ENCODE measurements at places on chromosomes 12 and 14.

GRCh38 chr14:30078811-30079402, 151.3 kb upstream of the PRKD1 start:
- no peak for DNase-seq

GRCh38 chr12:68970306-68970705, 37.3 kb upstream of the CPM start:
- no peak for DNase-seq

DNA sequence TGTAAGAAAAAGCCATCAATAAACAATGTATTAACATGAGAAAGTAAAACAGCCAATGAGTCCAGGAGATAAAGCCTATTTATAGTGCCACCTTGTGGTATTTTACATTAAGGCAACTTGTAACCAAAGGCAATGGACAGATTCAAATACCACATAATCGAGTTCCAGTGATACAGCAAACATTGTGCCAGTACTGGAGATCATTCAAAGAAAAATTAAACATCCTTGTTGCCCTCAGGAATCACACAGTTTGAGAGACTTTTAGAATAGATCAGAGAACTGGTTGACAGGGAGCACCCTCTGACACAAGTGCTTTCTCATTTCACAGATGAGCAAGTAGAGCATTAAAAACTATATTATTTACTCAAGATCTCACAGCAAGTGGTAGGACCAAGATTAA, 98.1 kb downstream of the DDHD1 start:
- DNase-seq = peak; percentile 52

DNA sequence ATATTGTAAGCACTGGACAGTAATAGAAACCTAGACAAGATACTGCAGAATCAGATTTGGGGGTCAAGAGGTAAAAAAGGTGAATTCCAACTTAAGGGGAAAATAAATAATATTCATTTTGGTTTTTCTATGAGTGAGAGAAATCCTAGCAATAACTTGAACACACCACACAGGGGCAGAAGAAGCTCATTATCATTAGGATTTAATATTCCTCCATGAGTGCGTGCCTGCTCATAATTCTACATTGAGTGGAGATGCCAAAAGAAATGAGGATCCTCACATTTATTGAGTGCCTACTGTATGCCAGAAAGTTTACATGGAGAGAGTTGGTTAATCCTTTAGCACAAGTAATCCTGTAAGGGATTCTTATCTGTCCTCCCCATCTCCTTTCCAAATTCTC, 40.5 kb upstream of the C14orf132 start:
- peak; percentile 37 for DNase-seq

DNA sequence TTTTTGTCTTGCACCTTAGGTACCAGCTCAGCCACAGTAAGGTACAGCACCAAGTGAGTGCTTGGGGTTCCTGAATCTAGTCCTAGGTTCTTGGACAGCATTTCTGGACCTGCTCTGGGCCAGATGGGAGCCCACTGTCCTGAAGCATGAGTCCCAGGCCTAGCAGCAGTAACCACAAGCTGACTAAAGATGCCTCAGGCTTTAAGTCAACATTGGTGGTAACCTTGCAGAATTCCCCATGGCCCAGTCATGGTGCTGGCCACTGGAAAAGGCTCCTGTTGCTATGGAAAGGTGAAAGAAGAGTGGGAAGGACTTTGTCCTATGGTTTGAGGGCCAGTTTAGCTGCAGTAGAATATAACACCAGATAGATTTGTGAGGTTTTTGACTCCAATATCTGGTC, 86.9 kb upstream of the CLEC14A start:
- peak; percentile 5 for DNase-seq

DNA sequence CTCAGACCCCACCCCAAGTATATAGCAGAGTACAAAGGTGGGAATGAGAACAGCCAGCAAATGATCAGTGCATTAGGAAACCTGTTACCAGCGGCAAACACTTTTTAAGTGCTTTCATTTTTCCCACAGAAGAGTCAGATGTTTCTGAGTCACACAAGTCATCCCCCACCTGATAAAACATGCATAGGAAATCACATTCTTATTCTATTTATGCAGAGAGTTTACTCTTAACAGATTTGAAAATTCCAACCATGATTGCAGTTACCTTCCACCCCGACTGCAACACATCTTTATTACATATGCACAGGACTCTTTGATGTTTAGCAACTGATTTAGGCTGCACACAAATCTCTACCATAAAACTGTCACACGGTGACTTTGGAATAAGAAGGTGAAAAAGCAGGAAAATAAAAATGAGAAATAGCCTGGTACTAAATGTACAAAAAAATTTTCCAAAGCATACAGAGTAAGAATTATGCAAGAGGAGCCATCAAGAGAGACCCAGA, 236.4 kb downstream of the PAWR start:
- peak; percentile 16 for DNase-seq

- DNase-seq = no peak
Measured at GRCh38 chr14:21092273-21093011, 6.0 kb downstream of the ZNF219 start.

- DNase-seq = no peak
Measured at GRCh38 chr14:74835645-74836250, 40.2 kb downstream of the PROX2 start.

- no peak for DNase-seq
Measured at GRCh38 chr12:105015543-105015942, 29.4 kb downstream of the NOPCHAP1 start.

DNA sequence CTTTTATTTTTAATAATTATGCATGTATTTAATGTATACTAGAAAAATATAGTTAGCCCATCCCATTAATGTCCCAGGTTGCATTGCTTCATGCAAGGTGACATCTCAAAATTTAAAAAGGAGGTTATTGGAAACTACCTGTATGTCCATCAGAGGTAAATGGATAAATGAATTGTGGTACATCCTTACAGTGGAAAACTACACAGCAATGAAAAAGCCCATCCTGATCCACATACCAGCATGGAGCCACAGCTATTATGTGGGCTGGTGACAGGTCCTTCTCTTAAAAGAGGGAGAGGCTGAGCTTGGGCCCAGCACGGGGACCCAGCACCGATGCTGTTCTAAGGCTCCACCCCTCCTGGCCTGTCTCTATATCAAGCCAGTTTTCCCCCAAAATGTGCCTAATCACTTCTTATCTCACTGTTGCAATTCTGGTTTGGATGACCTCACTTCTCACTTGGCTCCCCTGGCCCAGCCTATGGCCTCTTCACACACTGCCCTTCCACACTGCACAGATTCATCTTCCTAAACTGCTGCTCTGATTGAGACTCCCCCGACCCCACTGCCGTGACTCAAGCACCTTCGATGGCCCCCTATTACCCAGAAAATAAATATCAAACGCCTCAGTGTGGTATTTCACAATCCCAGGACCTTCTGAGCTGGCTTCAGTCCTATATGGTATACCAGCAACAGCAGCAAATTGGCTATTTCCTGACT, 97.1 kb upstream of the NCOR2 start:
- DNase-seq = no peak

DNA sequence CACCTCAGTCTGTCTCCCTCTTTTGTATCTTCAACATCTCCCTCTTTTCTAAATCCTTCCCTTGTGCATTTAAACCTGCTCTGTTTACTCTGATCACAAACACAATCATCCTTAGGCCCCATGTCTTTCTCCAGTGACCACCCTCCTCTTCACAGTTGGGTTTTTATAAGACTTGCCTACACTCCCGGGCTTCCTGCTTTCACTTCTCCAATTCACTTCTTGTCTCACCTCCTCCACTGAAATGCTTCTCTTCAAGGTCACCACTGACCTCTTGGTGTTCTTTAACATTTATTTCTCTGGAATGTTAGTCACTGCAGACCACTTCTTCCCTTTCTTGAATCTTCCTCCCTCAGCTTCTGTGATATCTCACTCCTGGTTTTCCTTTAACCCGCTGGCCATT, 8.7 kb upstream of the SMCO2 start:
- DNase-seq = no peak

GRCh38 chr14:39673270-39673711, 241.1 kb upstream of the FBXO33 start:
- no peak for DNase-seq

DNA sequence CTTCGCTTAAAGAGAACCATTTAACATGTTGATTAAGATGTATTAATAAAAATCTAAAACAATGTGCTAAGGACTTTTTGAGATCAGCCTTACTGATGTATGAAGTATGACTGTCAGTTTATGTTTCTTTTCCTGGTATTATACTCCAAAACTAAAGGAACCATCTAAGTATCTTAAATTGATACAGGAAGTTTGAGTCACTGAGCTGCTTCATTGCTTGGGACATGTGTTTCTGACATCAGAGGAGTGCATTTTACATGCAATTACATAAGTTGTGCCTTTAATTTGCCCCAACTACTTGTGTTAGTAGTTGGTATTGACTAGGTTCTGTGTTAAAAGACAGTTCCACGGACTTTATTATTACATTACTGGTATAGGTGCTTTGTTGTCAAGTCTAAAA, 50.9 kb downstream of the PROX2 start:
- no peak for DNase-seq

- DNase-seq = no peak
Measured at GRCh38 chr12:19547271-19547671, 108.0 kb downstream of the AEBP2 start.

- peak; percentile 85 for DNase-seq
Measured at GRCh38 chr12:116434155-116435011, 124.8 kb upstream of the MAP1LC3B2 start.

- peak; percentile 12 for DNase-seq
Measured at GRCh38 chr12:70719672-70720420, 82.6 kb upstream of the PTPRB start.

DNA sequence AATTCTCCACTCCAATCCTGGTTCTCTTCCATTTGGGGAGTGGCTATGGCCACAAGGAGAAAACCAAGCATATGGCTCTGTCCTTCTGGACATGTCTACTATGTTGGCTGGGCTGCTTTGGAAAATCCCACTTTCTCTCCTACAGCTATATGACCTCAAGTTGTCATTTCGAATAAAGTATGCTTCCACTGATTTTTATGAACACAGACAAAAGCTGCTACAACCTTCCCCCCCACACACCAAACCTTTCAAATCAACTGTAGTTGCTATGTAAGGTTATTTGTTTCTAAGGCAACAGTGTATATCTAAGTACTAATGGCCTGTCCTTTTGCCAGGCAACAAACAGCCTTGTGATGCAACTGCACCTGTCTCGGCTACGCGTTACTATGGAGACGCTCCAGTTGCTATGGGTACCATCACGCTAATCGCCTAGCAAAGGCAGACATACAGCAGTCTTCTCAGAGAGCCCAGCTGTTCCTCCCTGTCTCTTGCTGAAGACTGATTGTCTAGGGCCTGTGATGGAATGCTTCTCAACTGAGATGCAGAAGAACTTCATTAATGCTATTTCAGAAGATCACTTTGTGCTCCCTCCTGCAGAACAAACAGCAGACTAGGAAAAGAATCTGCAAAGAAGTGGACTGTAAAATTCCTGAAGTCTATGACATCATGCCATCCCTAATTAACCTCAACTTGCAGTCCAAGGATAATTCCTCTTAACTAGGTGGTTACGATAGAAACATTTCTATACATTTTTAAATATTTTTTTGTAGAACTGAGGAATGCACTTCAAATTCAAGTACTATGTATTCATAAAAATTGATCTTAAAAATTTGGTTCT, 67.6 kb downstream of the FOXN3 start:
- no peak for DNase-seq

DNA sequence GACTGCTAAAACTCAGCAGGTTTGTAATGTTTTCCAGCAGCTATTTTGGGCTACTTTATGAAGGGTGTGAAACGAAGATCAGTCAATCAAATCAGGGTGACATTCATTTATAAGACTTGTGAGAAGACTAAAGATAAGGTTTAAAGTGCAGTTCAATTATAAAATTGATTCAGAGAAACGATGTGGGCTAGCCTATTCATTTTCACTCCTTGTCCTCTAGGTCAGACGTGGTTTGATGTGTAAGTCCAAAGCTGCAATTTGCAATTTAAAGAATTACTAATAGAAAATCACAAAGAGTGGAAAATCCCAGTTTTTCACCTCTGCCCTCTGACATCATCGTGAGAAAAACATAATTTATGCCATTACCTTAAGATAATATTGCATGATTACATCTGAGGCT, 243.5 kb upstream of the NOVA1 start:
- DNase-seq = no peak

GRCh38 chr12:70070494-70071007, 172.7 kb upstream of the CNOT2 start:
- DNase-seq = no peak

DNA sequence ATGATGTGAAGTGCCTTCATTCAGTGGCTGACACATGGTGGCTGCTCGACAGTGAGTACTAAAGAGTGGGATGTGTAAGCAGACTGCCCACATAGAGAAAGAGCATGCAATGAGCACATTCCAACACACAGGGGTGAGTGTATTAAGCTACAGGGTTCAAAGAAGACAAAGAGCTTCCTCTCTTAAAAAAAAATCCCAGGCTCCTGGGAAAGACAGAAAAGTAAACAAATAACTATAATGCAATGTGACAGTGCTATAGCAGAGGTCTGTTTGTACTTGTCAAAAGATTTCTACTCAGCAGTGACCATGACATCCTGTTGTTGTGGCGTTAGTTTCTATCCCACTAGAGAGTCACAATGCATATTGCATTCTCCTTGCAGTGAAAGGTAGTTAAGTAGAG, 12.4 kb upstream of the PCNX1 start:
- peak; percentile 26 for DNase-seq

GRCh38 chr14:104096751-104097700, 11.5 kb downstream of the ASPG start:
- no peak for DNase-seq

- peak; percentile 92 for DNase-seq
Measured at GRCh38 chr12:121917950-121918678, at the start of gene CFAP251. CFAP251 (plus strand) TSS chr12:121918592; CDS start chr12:121921306, 2,714 bp downstream.

DNA sequence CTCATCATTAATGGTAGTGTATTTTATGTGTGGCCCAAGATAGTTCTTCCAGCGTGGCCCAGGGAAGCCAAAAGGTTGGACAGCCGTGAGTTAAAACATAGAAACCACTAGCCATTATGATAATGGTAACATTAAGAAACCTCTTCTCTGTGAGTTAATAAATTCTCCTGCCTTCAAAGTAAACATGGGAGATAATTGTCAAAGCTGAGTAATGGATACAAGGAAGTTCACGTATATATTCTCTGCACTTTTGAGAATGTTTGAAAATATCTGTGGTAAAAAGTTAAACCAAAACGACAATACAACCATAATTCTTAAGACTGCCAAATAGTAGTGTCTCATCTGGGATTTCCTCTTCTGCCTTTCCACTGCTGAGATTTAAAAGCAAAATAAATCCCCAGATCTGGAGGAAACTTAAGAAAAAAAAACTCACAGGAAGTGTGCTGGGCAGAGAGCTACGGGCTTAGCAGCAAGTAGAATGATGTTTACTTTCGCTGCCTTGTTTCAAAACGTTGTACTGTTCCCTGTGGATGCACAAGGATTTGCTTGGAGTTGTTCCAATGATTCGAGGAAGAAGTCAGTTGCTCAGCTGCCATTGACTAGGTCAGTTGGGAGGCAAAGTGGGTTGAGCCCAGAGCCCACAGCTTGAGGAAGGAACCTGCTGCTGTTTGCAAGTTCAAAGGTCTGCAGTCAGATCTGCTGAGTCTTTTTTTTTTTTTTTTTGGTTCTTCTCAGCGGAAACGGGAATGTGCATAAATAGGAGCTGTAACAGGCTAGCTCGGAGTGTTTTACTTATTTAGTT, 1.7 kb downstream of the TPCN1 start:
- DNase-seq = peak; percentile 28
